AG09309 (cell line): ENCODE measurements at places on chromosomes 12 and 14.
A peak's percentile ranks its signal among the peaks of the same experiment; 100 is the strongest.

DNA sequence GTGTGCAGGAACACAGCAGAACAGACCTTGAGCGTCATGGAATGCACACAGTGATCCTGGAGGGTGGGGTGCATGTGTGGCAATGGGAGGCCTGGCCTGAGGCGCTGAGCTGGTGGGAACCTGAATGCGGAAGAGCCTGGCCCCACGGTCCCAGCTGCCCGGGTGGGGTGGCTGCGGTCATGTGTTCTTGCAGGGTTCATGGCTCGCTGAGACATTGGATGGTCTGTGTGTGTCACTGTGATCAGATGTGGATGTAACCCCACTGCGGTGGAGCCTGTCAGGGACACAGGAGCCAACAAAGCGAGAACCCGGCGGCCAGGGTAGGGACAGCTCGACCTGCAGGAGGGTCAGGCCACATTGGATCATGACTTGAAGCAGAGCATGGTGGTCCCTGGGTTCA lies 23.2 kb downstream of the MTA1 start:
- DNase-seq: no peak

- no peak for DNase-seq
Observed at GRCh38 chr14:76951166-76951565, 77.3 kb downstream of the IRF2BPL start.

DNA sequence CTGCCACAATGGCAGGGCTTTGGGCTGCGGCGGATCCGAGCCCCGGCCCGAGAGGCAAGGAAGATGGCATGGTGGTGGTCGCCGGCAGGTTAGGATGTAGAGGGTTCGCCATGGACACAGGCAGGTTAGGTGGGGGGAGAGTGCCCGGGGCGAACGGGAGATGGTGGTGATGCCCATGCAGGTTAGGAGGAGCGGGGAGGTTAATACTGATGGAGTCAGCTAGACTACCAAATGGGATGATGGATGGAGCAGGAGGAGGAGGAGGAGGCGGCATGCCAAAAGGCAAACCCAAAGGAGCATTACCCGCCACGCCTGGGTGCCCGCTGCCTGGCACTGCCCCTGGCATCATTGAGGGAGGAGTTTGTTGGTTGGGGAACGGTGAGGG lies 6.2 kb downstream of the MYL6 start:
- DNase-seq: no peak

DNA sequence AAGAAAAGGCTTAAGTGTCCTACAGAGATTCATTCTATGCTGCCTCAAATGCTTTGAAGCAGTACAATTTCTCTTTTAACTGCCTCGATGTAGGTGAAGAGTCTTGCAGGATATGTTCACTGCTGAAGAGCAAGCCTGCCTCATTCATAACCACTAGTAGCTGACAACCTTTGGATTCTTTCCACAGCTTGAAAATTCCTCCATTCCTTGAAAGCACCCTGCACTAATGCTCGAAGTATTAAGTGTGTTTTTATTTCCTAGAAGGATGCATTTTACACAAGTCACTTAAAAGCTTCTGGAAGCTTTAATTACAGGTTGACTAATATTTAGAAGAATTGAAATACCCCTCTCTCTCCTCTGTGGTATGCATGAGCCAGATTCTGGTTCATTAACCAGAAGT lies 429.4 kb downstream of the DIO2 start:
- no peak for DNase-seq

GRCh38 chr12:108745641-108746040 lies 14.3 kb upstream of the CORO1C start:
- DNase-seq: no peak

DNA sequence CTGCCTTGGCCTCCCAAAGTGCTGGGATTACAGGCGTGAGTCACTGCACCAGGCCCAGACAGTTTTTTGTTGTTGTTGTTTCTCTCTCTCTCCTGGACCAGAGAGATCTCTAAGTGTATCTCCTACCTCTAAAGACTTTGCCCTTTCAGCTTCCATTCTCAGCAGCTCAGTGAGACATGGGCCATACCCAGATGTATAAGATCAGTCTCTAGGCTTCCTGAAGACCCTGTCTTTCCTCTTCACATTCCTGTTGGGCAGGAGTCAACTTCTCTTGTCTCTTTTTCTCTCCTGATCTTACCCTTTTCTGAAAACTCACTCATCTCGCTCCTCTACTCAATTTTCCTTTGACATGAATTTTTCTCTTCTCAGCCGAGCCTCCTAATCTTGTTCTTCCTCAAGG lies 42.0 kb downstream of the KCNK13 start:
- no peak for DNase-seq

DNA sequence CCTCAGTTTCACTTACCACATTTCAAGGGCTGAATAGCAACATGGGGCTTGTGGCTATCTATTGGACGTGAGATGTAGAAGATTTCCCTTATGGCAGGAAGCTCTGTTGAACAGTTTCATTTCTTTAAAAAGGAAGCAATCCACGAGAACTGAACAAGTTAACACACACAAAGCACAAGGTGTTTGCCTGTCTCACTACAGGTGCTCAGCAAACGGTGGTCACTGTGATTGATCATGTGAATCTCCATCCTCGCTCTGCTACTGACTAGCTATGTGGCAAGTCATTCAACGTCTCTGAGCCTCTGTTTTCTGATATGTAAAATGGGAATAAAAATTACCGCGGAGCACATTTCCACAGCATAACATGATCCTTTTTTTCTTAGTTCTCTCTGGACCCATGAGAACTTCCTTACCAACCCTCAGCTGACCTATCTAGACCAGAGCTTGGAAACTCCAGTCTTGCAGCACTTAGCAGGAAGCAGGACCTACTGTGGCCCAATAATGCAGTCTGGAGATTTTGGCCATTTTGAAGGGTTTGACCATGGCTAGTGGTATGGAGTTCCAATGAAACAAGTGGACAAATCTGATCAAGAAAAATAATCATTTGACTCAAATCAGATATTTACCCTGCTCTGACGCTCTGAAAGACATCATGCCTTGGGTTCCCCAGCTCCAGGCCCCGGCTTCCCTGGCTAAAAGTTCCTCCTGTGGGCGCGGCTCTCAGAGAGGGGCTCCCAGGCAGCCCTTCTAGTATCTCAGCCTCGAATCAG lies 278.8 kb downstream of the ZFP36L1 start:
- no peak for DNase-seq

GRCh38 chr14:46490238-46490685 lies 161.3 kb downstream of the RPL10L start:
- DNase-seq: no peak

DNA sequence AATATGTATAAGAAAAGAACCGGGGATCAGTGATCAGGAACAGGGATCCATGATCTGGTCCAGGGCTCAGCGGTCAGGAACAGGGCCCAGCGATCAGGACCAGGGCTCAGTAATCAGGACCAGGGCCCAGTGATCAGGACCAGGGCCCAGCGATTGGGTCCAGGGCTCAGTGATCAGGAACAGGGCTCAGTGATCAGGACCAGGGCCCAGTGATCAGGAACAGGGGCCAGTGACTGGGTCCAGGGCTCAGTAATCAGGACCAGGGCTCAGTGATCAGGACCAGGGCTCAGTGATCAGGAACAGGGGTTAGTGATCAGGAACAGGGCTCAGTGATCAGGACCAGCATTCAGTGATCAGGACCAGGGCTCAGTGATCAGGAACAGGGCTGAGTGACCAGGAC lies 56.3 kb downstream of the TMEM121 start:
- DNase-seq: no peak

DNA sequence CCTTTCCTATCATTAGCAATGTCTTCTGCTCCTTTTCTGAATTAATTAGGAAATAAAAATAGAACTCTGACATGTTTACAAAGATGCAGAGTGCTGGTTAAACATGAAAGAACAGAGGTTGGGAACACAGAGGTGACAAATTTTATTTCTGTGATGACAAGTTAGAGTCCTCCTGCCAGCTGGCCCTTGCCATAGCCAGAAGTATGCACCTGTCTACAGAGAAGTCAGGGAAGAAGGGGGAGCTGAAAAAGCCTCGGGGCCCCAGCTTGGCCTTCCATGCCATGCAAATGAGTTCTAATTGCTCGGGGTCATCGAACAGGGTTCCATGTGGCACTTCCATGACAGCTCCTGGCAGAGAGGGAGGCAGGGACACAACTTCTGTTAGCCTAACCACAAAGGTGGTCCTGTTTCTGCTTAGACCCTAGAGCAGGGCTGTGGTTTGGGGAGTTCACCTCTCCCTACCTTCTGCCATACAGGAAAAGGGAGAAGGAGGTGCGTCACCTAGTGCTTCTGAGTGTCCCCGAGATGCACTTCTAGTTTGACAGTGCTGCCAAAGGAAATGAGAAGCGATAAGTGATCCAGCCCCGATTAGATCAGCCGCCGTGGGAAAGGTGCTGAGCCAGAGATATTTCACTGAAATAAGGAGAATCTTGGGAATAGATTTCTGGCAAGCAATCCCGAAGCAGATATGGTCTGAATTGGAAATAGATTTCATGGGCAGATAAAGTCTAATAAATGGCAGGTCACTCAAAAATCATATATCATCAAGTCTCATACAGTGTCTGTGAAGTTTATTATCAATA lies 155.8 kb upstream of the FOXN3 start:
- DNase-seq: no peak

- no peak for DNase-seq
Observed at GRCh38 chr12:48424644-48425043, 47.7 kb upstream of the ANP32D start.

DNA sequence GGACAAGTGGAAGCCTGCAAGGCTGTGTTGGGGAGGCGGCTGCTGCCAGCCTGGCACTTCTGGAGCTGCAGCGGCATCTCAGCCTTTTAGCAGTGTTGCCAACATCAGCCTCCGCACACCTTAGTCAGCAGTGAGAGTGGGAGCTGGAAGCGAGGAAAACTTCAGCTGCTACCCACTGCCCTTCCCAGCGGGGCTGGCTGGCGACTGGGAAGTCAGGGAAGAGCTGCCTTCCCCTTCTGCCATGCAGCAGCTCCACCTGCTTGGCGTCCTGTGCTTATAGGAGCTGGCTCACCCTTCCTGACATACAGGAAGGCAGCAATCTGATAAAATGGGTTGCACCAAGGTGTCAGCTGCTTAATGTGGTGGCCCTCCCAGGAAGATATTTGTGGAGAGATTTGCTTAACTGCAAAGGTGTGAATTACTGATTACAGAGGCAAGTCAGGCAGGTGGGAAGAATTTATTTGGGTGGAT lies 15.4 kb upstream of the PLEKHG3 start:
- DNase-seq: no peak

DNA sequence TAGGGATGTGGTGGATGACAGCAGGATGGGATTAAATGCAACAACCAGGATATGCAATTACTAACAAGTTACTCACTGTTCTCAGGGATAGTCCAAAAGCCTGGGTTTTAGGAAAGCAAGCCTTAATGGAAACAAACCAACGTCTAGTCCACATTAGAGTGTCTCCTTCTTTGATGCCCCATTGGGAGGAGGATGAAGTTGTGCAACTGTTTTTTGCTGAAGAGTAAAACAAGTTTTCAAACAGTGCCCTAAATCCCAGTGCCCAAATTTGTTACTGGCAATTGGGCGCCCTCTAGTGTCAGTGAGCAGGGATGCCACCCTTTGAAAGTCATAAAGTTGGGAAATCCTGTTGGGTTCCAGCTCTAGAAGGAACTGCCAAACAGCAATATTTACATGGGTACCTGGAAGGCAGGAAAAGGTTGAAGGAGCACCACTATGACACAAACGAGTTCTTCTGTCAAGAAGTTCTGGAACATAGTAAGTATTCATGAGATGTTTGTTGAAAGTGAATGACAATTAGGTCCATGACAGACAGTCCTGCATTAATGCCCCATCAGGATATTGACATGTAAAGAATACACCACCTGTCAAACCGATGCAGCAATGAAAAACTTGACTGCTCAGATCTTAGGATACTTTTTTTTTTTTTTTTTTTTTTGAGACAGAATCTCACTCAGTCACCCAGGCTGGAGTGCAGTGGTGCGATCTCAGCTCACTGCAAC lies 11.1 kb upstream of the DPF3 start:
- peak; percentile 68 for DNase-seq

DNA sequence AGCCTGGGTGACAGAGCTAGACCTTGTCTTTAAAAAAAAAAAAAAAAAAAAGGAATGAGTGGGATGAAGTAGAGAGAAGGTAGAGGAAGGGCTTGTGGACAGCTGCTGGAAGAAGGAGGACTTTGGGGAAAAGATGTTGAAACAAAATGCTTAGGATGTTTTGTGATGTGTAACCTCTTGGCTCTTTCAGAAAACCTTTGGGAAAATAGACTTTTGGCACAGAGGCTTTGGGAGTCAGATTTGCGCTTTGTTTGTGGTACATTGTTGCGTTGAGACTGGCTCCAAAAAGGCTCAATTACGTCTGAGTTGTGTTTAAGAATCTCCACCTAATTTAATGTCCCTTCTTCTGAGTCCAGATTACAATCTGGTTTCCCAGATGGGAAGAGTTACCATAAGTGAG lies 32.9 kb upstream of the SPTLC2 start:
- no peak for DNase-seq

- DNase-seq: no peak
Observed at GRCh38 chr12:19972325-19973288, 395.7 kb upstream of the PDE3A start.

DNA sequence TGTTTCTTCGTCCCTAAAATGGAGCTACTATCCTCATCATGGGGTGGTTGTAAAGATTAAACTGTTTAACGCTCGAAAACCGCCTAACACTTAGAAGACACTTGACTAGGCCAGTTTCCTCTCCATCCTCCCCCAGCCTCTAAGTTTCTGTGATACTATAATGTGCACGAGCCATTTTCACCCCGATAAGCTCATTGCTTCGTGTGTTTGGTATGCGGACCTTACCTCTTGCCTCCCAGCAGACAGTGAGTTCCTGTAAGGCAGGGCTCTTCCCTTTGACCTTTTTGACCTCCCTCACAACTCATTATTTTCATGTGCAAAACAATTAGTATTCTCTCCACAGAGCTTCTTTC lies 499 bp upstream of the GXYLT1 start:
- no peak for DNase-seq

- no peak for DNase-seq
Observed at GRCh38 chr12:113240395-113240794, 19.1 kb downstream of the TPCN1 start.

GRCh38 chr14:59055439-59056045 lies 132.9 kb upstream of the DAAM1 start:
- peak; percentile 35 for DNase-seq

DNA sequence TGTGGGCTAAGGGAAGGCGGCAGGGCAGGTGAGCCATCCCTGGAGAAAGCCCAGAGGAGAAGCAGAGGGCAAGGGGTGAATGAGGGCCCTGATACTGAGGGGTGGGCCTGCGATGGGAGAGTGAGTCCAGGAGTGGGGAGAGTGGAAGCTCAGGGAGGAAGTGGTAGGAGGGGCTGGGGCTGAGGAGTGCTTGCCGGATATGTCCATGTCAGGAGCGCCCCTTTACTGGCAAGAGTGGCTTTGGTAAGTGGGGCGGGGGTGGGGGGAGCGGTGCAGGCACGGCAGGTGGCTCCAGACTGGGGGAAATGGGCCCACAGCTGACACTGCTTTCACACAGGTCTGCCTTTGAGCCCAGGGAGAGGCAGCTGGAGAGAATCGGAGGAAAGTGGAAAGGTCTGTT lies 86.4 kb upstream of the GPR68 start:
- no peak for DNase-seq
